ENCODE measurements at places on chromosomes 16 and 17. TPM values are rescaled to one million over a fixed set of nuclear protein-coding genes. Genes with fewer than 3 reads are reported as not detected.

Gene CNTNAP1
- 20.9 TPM for total RNA-seq

Gene SLFN5
- 17.3 TPM for total RNA-seq

Gene SERPINF2
- 1.6 TPM for total RNA-seq

Gene GLP2R
- total RNA-seq, result 0.44 TPM

Gene CETP
- 1.8 TPM for total RNA-seq

Gene PLXDC1
- 49.3 TPM for total RNA-seq

Gene TLCD2
- 4.1 TPM for total RNA-seq

Gene SLC39A11
- total RNA-seq, result 11.1 TPM

Gene KRTAP16-1
- not detected for total RNA-seq

Gene CCL18
- total RNA-seq, result not detected

Gene MYH1
- total RNA-seq, result 3.8 TPM

Gene TM4SF5
- total RNA-seq, result not detected

Gene KRT36
- not detected for total RNA-seq

Gene MILR1
- 2.0 TPM for total RNA-seq

Gene NPIPB4
- 102 TPM for total RNA-seq

Gene TP53TG3C
- total RNA-seq, result not detected

Gene SPEM3
- not detected for total RNA-seq

Gene ABCA6
- total RNA-seq, result 29.4 TPM

Gene NUDT21
- 129 TPM for total RNA-seq

Gene SMIM22
- not detected for total RNA-seq

Gene GCGR
- 0.27 TPM for total RNA-seq

Gene CD300H
- total RNA-seq, result not detected

Gene CIBAR2
- 0.77 TPM for total RNA-seq

Gene CCL16
- not detected for total RNA-seq

Gene TP53TG3D
- total RNA-seq, result not detected

Gene CCR7
- not detected for total RNA-seq

Gene TLE7
- total RNA-seq, result not detected

Gene EPX
- not detected for total RNA-seq

Gene ST6GALNAC1
- 2.0 TPM for total RNA-seq

Gene KRT17
- 39.9 TPM for total RNA-seq

Gene KRT31
- total RNA-seq, result not detected

Gene CACNG5
- 64.4 TPM for total RNA-seq

Gene KRT23
- 9.0 TPM for total RNA-seq

Gene GJC1
- total RNA-seq, result 34.3 TPM

Gene CHST6
- total RNA-seq, result 2.7 TPM

Gene RNF157
- 24.4 TPM for total RNA-seq

Gene DPEP2
- 1.3 TPM for total RNA-seq

Gene TMEM170A
- 60.4 TPM for total RNA-seq

Gene LDHD
- 6.6 TPM for total RNA-seq

Gene PHOSPHO1
- 6.4 TPM for total RNA-seq

Gene HES7
- total RNA-seq, result not detected

Gene TAT
- total RNA-seq, result not detected

Gene ORMDL3
- total RNA-seq, result 55.5 TPM

Gene NPIPB9
- 3.5 TPM for total RNA-seq

Gene MMP2
- total RNA-seq, result 248 TPM

Gene TTC19
- total RNA-seq, result 76.1 TPM

Gene SYNGR2
- 28.3 TPM for total RNA-seq

Gene MTSS2
- 55.0 TPM for total RNA-seq

Gene KRTAP2-3
- not detected for total RNA-seq

Gene SLC7A5
- total RNA-seq, result 32.2 TPM

Gene ICAM2
- 21.7 TPM for total RNA-seq
